ENCODE measurements at places on chromosomes 7 and 10. TPM values are rescaled to one million over a fixed set of nuclear protein-coding genes. Genes with fewer than 3 reads are reported as not detected.
A peak's percentile ranks its signal among the peaks of the same experiment; 100 is the strongest.

CRHR2 gene
- 0.34 TPM for total RNA-seq

GRCh38 chr10:127937069-127937468 is 30.2 kb downstream of the PTPRE start:
- DNase-seq: no peak

DNA sequence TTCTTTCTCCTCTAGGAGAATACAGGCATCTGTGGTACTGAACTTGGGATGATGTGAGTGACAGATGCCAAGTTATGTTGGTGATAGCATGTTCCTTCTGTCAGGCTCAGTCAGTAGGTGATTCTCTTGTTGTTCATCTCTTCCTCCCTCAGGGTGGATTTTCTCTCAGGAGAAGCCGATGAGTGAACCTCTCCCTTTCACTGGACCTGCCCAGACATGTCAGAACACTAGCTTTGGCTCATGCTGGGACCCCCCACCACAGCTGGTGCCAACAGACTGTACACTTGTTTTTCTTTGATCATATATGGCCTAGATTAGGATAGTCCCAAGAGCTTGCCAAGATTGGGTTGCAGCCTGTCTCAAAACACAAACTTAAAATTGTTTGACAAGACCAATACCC is 129.4 kb downstream of the BMPER start:
- no peak for DNase-seq

- no peak for DNase-seq
These were observed 58.1 kb upstream of the DGKI start for GRCh38 chr7:137904833-137905232.

GRCh38 chr10:30736685-30737232 is 107.2 kb upstream of the LYZL2 start:
- DNase-seq: peak; percentile 54

TRIM73 gene
- total RNA-seq: 0.92 TPM

- no peak for DNase-seq
These were observed 721.0 kb upstream of the LRRTM3 start for GRCh38 chr10:66204838-66205237.

AGMO gene
- total RNA-seq: not detected

GRCh38 chr7:46939558-46939957 is 642.4 kb downstream of the TNS3 start:
- no peak for DNase-seq

PRKRIP1 gene
- total RNA-seq: 9.7 TPM

GRCh38 chr10:45104674-45105073 is 104.0 kb downstream of the ZNF22 start:
- DNase-seq: no peak

DNA sequence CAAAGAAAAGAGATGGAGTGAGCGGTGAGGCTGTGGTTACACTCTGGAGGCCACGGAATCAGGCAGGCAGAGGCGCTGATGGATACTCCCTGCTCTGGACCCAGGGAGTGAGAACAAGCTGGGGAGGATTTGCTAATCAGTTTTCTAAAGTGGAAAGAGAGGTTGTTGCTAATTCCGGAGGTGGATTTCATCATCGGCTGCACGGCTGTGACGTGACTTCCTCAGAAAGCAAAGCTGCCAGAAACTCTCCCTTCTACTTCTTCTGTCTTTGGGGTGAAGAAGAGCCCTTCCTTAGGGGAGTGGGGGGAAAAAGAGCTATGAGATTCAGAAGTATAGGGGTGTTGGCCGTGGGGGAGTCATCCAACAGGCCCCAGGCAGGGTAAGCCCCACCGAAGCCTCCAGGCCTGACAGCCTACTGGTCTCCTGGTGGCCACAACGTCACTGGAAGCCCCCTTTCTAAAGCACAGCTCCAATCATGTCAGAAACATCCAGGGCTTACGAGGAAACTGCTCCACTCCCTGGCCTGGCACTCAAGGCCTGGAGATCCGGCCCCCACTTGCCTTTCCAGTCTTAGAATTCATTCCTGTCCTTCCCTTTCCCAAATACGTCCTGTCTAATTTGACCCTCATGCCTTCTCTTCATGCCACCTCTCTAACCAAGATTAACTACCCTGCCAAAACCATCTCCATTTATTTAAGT is 114.5 kb downstream of the HIP1 start:
- peak; percentile 64 for DNase-seq

- no peak for DNase-seq
These were observed 105.8 kb upstream of the ANK3 start for GRCh38 chr10:60495338-60496055.

NRCAM gene
- 0.25 TPM for total RNA-seq

DNA sequence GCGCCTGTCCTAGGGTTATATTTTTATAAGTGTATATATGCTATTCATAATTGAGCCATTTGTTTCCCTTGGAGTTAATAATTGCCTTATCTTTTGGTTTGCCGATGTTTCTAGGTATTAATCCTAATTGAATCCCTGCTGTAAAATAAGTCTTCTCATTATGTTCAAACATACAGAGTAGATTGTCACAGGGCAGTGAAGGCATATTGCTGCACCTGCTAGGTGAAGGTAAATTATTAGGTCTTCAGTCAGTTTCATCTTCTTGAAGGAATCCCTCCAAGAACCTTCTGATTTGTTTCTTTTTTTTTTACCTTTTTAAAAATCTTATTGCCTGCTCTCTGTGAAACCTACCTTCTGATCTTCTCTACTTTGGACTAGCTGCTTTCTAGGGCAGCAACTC is 17.9 kb upstream of the AGFG2 start:
- DNase-seq: no peak

LIPN gene
- not detected for total RNA-seq

- DNase-seq: no peak
These were observed 232.5 kb downstream of the TNS3 start for GRCh38 chr7:47349401-47349800.

ZC3HAV1L gene
- 2.4 TPM for total RNA-seq

- DNase-seq: no peak
These were observed 44.0 kb upstream of the CRTAC1 start for GRCh38 chr10:98074315-98074911.

- DNase-seq: no peak
These were observed 33.2 kb downstream of the UBN2 start for GRCh38 chr7:139264220-139264619.

MGAM2 gene
- total RNA-seq: not detected

DNA sequence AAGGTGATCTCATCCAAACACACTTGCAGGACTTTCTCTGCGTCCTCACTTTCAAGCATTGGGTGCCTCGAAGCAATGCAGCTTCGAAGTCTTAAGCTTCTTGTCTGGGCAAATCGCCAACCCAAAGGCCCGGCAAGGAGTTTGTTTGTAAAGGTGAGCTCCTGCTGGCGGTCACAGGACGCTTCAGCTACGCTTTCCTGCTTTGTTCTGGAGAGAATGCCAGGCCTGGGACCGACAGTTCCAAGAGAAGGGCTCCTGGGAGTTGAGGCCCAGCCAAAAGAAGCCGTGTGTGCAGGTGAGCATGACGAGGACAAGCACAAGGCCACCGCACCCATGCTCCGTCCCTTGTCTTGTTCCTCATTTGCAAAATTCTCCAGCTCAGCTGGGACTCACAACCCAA is 106.6 kb upstream of the DOCK1 start:
- no peak for DNase-seq

DRGX gene
- total RNA-seq: not detected

CAMK2B gene
- total RNA-seq: 55.9 TPM

- no peak for DNase-seq
These were observed 34.7 kb downstream of the GSDME start for GRCh38 chr7:24722386-24723177.

DNA sequence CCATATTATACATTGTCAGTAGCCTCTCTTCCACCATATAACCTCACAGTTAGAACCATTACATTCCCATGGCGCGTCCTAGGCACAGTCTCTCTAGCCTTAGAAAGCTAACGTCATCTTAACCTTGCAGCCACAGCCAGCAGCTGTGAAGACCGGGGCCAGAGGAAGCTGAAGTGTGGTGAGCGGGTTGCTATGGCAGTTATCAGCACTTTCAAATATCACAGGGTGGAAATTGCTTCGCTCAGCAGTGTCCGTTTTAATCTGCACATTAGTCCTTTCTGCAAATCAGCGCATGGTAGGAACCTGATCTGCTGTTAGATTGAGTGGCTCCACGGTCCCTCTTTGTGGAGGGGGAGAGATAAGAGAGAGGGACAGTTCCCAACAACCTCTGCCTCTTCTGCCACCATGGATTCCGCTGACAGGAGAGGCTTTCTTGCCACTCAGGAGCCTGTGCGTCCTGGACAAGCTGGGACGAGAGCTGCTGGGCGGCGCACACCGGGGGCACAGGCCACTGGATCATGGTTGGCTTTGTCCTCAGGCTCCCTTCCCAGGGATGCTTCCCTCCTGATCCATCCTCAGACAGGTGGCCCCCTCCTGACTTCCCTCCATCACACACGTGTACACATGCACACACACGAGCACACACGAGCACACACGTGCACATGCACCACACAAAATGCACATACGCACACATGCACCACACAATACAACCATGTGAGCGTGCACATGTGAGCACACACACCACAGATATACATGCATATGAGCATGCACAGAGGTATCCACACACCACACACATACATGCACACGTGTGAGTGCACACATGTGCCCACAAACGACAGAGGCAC is 93.8 kb downstream of the WDR37 start:
- no peak for DNase-seq

GRCh38 chr7:92691578-92691977 is 101.4 kb upstream of the FAM133B start:
- no peak for DNase-seq

DNA sequence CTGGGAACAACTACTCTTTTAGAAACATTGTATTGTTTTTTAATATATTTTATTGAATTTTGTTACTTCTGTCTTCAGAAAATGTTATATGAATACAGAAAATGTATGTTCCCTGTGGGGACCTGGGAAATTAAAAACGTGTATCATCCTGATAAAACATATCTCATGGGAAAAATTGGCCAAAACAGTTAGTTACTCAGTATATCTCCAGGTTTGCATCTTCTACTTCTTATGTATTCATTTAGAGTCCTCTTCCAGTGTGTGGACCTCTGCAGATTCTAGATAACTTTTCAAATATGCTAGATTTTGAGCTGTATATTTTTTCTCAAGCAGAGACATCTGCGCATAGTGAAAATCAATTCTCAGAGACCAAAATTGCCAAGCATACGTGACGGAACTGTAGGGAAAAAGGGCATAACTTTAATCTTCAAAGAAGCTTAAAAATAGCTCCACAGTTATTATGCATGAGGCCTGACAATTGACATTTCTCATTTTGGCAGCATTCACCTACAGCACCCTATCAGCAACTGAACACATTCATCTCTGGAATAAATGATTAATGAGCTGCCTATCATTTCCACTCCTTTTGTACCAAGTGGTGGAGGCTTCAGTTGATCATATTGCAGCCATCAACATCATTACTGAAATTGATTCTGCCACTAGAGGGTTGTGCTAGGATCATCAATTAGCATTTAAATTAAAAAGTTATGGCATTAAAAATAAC is 26.4 kb upstream of the UMAD1 start:
- DNase-seq: no peak

KEL gene
- not detected for total RNA-seq

DNA sequence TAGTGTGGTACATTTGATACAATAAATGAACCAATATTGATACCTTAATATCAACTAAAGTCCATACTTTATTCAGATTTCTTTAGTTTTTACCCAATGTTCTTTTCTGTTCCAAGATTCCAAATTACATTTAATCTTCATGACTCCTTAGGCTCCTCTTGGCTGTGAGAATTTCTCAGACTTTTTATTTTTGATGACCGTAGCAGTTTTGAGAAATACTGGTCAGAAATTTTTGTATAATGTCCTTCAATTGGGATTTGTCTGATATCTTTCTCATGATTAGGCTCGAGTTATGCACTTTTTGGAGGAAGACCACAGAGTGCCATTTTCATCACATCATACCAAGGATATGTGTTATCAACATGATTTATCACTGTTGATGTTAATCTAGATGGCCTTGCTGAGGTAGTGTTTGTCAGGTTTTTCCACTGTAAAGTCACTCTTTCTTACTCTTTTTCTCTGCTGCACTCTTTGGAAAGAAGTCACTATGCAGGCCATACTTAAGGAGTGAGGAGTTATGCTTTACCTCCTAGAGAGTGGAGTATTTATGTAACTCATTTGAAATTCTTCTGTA is 12.9 kb upstream of the ENTPD1 start:
- DNase-seq: no peak

SPDYE2 gene
- not detected for total RNA-seq

- no peak for DNase-seq
These were observed 125.3 kb downstream of the DYNC1I1 start for GRCh38 chr7:95897557-95898251.

ADCY1 gene
- total RNA-seq: 4.3 TPM

CFAP70 gene
- total RNA-seq: 0.86 TPM

CASP7 gene
- total RNA-seq: 12.4 TPM

DNA sequence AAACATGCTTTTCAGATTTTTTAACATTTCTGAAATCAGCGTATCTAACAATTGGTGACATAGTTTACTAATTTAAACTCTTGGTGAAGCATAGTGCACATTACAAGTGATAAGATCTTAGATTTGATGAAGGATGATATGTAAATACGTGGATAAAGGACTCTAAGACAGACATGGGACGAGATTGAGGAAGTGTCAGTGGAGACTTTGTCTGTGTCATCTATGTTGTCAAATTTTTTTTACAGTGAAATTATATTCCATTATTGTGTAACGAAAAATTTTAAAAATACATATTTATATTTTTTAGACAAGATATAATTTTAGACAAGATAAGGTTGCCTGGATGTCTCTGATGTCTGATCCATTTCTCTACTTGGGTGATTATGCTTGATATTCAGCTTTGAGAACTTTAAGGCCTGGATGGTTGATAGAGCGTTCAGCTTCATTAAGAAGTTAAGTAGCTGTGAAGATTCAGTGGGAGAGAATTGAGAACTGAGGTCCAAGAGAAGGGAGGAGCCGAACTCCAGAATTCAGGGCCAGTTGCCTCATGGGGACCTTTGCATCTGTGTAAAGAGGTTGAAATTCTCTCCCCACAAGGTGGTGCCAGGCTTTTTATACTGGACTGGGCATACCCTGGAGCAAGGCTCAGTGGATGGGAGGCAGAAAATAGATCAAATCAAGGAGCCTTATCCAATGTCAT is 62.7 kb downstream of the KAT6B start:
- no peak for DNase-seq

GRCh38 chr7:64559206-64559605 is 3.7 kb downstream of the ZNF680 start:
- DNase-seq: peak; percentile 20

- DNase-seq: no peak
These were observed 483.6 kb downstream of the INHBA start for GRCh38 chr7:41219276-41219675.

PNLIPRP3 gene
- total RNA-seq: not detected

GRCh38 chr7:120864141-120864900 is 6.4 kb upstream of the TSPAN12 start:
- no peak for DNase-seq

LIPK gene
- not detected for total RNA-seq
